Frontal cortex (tissue), 4 donors: ENCODE measurements at places on chromosomes 2 and 18. TPM values are rescaled to one million over a fixed set of nuclear protein-coding genes. Genes with fewer than 3 reads are reported as not detected.

The GTF2A1L gene
- total RNA-seq: not detected

- no peak for DNase-seq
Observed at GRCh38 chr2:112832841-112833638, 3.5 kb downstream of the IL1B start.

DNA sequence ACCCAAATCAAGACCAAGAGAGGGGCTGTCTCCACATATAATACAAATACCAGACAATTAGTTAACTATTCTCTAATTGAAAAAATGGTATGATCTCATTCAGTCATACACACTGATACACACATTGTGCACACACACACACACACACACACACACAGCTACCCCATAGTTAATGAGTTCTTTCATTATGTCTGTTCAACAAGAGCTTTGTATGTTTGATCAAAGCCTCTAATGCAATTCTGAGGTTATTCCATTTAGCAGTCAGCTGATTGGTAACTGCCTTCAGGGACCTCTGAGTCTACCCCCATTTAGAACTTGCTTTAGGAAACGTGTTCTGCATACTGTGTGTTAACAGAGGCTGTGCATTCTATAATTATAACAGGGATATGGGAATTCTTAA lies 741.4 kb upstream of the LRRTM4 start:
- DNase-seq: no peak

- DNase-seq: no peak
Observed at GRCh38 chr18:39500306-39500705, 1934.7 kb upstream of the CELF4 start.

DNA sequence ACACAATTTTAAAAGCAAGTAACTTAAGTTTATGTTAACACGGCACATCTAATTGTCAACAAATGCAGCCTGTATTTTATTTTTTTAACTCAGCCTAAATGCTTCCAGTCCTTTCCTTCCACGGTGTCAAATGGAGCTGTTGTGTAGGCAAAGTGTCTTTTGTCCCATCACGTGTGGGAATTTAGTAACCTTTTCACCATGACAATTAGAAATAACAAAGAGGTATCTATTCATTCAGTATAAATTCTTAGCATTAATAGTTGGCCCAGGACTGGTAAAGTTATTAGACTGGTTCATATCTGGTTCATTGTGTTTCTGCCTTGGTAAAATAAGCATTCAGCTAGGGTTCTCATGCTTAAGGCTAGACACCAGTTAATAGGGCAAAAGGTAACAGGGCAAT lies 47.9 kb downstream of the FRZB start:
- DNase-seq: no peak
